ENCODE measurements at places on chromosomes 7 and 10.

DNA sequence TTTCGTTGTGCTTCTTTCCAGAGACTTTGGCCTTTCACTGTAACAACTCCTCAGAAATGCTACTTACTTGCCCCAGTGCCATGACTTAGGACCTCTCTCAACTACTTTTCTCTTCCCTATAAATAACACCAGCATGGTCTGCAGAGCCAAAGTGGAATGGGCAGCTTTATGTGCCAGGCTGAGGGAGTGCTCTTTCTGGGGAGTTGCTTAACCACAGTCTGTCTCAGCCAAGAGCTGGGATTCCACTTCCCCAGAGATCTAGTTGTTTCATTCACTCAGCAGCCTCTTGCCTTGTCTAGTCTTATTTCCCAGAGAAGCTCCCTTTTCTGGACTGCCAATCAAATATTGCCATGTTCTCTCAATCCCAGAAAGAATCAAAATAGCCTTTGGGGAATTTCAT, 912.2 kb downstream of the GRID1 start:
- no peak for DNase-seq

- DNase-seq: no peak
Observed at GRCh38 chr10:45080331-45080730, 79.6 kb downstream of the ZNF22 start.

- no peak for DNase-seq
Observed at GRCh38 chr7:2049782-2050510, 182.8 kb downstream of the MAD1L1 start.

- no peak for DNase-seq
Observed at GRCh38 chr7:83946801-83947200, 247.8 kb downstream of the SEMA3A start.

GRCh38 chr10:108749042-108749441, 1174.3 kb downstream of the XPNPEP1 start:
- no peak for DNase-seq

DNA sequence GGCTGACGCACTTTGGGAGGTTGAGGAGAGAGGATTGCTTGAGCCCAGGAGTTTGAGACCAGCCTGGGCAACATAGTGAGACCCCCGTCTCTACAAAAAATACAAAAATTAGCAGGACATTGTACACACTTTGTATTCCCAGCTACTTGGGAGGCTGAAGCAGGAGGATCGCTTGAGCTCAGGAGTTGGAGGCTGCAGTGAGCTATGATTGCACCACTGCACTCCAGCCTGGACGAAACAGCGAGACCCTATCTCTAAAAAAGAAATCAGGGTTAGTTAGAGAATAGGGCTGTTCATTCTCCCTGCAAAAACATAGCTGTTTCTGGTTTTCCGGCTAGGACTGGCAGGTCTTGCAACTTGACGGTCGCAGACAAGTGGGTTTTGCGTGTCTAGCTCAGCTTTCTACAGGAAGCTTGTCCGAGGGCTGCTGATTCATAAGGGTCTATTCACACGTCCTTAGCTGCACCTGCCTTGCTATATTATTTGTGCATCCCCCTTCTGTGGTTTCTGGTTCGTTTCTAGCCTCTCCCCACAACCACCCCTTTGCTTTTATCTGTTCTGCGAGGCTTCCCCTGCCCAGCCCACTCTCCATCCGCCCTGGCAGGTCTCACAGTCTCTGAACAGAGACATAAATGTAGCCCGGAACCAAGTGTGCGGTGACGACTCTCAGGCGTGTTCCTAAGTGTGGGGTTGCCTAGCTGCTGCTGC, 10.7 kb downstream of the AMZ1 start:
- no peak for DNase-seq

DNA sequence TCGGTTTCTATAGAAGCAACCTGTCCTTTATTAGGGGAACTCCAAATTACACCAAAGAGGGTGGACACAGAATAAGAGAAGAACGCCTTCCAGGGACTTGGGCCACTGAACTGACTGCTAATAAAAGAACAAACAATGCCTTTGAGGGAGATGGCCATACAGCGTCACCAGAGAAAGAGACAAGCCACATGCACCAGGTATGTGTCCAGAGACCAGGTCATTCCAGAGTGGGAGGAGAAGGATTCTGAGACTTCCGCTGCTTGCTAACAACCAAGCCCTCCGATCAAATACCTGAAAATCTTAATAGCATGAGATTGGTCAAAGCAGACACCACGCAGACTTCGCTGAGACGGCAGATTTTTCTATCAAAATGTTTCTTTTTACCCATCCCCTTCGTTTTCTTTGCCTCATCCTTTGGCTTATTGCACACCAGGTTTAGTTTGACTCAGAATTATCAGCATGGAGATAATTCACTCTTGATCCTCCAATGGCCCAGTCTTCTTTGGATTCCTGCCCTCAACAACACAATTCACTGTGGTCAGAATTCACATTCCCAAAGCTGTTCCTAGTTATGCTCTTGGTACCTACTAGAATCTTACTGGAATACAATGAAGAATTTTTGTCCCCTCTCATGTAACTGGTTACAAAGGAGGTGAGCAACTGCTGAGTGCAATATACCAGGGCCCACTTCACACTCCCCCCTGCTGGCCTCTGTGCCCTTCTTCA, 87.4 kb upstream of the DDC start:
- DNase-seq: no peak

DNA sequence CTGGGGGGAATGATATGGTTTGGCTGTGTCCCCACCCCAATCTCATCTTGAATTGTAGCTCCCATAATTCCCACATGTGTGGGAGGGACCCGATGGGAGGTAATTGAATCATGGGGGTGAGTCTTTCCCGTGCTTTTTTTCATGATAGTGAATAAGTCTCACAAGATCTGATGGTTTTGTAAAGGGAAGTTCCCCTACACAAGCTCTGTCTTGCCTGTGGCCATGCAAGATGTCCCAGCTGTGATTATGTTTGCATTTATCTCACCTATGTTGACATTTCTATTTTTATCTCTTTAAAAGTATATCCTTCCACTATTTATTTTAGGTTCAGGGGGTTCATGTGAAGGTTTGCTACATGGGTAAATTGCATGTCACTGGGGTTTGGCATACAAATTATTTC, 323.9 kb upstream of the GLI3 start:
- no peak for DNase-seq

GRCh38 chr10:70742537-70743429, 42.4 kb downstream of the TBATA start:
- no peak for DNase-seq

- DNase-seq: no peak
Observed at GRCh38 chr7:37894671-37895070, 21.9 kb downstream of the SFRP4 start.

- peak; percentile 56 for DNase-seq
Observed at GRCh38 chr10:31929261-31930022, 811 bp upstream of the ARHGAP12 start.

DNA sequence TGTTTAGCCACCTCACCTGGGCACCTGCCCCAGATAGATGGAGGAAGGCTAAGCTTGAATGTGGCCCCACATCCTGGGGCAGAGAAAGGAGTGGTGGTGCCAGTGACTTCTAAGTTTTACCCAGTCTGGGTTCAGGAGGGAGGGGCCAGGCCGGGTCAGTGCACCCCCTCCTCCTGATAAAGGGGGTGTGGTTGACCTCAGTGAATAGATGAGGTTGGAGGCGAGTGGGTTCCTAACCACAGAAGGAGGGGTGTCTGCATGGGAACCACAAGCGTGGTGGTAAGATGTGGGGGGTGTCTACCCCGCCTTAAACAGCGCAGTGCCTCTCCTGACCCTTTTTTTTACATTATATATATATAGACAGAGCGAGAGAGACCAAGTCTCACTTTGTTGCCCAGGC, 105.3 kb upstream of the KCTD7 start:
- no peak for DNase-seq

DNA sequence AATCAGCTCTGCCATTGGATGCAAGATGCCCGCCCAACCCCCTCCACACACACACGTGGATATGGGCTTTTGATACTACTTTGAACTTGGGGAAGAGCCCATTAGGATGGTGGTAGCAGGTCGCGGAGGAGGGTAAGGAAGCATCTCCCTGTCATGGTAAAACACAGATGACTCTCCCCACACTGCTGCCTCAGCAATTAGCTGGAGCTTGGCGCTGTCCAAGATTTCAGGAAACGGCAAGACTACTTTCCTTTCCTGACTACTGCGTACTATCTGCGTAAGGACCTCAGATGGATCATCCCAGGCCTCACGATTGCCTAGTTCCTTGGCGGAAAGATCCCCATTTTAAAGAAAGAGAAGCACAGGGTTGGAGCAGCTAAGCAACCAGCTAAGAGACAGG, 134.3 kb downstream of the C10orf90 start:
- DNase-seq: no peak

DNA sequence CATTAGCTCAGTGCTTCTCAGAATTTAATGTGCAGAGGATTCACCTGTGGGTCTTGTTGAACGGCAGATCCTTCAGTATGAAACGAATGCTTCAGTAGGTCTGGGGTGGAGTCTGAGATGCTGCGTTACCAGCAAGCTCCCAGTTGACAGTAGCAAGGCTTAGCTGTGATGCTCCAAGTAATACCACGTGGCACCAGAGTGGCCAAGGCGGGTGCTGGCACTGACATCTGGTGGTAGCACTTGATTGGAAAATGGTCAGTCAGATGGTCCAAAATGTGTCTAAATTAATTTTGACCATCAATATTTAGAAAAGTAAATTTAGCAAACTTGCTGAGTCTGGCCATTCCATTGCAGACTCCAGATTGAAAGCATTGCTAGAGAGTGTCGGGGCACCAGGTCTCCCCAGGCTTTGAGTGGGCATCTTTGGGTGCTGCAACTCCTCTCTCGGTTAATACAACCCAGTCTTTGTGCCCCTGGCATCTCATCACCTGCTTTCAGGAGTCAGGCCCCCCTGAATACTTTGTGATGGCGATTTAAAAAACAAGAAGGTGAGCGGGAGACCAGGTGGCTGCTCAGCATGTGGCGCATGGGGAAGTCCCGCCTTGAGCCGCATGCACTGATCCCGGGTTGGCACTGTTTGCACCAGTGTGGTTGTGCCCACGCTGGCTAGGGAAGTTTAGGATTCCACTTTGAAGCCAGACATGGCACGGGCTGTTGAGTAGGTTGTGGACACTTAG, 130.1 kb downstream of the NT5C2 start:
- DNase-seq: no peak

DNA sequence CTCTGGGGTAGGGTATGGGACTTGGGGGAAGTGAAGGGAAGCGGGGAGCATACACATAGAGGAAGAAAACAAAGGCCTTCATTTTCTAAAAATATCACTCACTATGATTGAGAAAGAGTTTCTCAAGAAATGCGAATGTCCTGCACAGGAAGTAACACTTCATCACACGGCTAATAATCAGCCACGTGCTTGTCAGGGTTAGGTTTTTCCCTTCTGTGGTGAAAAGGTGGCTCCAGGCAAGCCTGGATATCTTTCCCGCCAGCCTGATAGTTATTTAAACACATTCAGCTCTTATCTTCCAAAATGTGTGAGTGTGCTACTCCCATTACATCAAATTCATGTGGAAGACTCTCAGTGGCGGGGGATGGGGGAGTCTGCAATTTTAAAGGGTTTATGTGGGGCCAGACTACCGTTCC, 166.4 kb upstream of the ADO start:
- no peak for DNase-seq

DNA sequence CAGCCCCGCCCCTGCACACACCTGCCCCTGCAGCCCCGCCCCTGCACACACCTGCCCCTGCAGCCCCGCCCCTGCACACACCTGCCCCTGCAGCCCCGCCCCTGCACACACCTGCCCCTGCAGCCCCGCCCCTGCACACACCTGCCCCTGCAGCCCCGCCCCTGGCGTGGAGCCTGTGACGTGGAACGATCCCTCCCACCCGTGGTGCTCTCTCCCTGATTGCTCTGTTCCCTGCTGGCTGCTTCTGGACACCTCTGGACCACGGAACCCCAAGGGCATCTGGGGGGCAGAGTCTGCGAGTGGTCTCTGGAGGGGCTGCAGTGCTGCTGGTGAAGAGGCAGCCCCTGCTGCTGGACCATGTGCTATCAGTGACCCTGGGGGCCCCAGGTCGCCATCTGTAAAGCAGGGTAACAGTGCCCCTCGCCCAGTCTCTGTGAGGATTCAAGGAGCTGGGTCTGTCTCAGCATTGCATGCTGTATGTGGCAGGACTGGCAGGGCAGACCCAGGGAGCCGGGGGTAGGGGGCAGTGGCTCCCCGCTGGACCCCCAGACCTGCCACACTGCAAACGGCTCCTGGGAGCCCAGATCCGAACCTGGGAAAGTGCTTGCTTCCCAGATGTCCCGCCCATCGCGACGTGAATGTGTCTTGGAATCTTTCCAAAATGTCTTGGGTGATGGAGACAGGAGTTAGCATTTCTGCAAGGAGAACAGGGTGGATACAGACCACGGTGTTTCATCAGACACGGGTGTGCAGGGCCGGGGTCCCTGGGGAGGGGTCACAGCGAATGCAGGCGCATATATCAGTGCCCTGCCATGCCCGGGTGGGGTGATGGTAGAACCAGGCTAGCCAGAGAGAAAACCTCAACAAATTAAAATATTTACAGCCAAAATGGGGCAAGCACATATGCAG, 27.9 kb upstream of the NKX6-2 start:
- DNase-seq: no peak

GRCh38 chr7:16616542-16616941, 29.0 kb downstream of the ANKMY2 start:
- DNase-seq: no peak

DNA sequence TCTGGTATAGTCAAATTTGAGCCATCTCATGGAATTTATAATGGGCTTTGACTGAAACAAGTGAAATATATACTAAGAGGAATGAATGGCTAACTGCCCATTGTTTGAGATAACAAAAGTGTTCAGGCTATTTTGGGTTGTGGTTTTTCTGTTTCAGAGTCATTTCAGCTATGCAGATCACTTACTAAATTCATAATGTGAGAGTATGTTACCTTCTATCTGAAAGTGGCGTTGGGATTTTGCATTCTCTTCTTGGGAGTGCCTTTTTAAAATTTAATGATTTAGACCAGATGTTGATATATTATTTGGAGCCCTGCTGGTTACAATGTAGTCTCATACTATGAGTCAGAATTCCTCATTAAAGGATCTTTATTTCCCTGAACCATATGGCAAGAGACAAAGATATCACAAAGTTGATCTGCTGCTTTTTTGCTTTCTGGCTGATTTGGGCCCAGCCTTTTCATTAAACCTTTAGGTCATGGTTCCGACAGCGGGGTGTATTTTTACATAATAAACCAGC, 10.4 kb downstream of the VCL start:
- no peak for DNase-seq

GRCh38 chr10:86959737-86960002, 1.3 kb downstream of the SNCG start:
- DNase-seq: no peak

DNA sequence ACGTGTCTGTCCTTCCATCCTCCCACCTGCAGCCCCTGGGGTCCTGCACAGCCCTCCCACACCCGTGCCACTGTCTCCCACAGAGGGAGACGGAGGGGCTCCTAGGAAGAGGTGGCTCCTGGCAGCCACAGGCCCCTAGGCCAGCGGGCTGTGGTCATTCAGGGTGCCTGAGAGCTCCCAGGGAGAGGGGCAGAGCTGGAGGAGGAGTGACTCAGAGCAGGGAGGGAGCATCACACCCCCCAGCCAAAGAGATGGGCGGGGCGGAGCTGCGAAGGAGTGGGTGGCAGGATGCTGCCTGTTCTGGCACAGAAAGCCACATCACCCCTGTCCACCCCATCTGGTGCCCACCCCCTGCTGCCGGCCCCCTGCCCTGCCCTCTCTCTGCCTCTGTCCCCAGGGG, 50.5 kb downstream of the STK32C start:
- DNase-seq: peak; percentile 48
